ENCODE measurements at places on chromosomes 4 and X.

DNA sequence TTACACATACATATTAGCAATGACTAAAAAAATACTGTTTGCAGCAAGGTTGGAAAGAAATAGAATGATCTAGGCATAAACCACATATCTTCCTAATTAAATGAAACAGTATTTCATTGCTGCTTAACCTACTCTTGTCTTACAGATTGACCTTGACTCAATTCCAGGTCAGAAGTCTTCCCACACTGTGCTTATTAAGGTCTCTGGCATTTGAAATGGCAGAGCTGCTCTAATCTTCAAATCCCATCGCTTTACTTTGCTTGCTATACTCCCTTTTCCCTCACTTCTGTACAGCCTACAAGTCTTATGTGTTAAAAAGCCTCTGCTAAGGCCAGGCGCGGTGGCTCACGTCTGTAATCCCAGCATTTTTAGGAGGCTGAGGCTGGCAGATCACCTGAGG lies 424.5 kb downstream of the RPA4 start:
- no peak for DNase-seq

GRCh38 chr4:99885687-99886086 lies 8.5 kb downstream of the LAMTOR3 start:
- DNase-seq, result no peak

DNA sequence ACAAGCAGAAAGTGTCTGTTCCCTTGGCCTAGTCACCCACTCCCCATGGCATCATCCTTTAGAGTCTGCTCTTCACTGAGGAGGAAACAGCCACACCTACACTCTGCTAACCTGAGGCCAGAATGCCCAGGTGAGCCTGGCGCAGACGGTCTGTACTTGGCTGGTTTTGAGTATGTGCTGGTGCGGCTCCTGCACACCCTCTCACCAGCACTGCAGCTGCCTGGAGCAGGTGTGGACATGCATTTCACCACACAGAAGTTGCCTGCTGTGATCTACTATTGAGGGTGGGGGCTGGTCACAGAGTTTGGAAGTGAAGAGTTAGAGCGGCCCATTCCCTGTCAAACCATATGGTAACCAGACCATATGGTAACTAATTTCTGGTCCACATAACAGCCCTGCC lies 39.5 kb downstream of the KANTR start:
- no peak for DNase-seq

GRCh38 chrX:57596109-57596508 lies 4.3 kb downstream of the ZXDB start:
- no peak for DNase-seq

- no peak for DNase-seq
Observed at GRCh38 chr4:107210450-107211239, 174.5 kb upstream of the DKK2 start.

GRCh38 chr4:47313384-47313783 lies 150.1 kb downstream of the COMMD8 start:
- no peak for DNase-seq

DNA sequence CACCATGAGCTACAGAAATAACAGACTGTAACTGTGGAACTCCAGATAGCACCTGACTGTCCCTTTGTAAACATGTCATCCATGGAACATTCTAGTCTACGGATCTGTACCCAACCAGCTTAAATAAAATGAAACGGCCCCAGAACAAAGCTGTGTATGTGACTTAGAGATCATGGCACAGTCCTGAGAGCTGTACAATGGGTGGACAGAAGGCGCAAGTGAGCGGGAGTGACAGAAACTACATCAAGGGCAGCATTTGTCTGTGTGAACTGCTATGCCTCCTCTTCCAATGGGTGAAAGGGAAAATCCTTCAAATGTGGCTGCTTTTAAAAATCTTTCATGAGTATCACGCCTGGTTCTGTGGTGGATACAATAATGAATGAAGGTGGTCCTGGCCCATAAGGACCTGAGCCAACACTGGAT lies 72.5 kb downstream of the FAT1 start:
- DNase-seq, result no peak

GRCh38 chrX:132900633-132901293 lies 57.7 kb downstream of the HS6ST2 start:
- DNase-seq, result no peak

DNA sequence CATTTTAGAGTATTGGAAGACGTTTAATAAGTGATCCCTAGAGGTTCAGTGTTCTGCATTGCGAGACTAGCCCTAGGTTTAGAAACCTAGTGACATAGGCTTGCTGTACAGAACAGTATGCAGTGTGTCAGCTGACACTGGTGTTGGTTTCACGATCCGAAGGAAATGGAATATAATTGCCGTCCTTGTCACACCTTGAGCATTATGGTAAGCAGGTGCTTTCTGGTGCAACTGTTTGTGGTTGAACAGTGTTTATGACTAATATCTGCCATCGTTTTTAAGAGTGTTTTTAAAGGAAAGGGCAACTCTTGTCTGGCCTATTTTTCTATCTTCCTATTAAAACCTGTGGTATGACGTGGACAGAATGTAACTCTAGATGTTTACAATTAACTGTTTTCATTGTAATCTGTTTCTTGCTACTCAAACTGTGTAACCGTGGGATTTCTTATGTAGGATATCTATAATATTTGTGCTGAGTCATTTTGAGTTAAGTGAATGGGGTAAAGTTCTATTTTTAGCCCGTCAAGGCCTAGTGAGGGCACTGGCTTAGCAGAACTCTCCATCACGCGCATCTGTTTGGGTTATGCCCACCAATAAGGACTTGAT lies 53.8 kb upstream of the TBC1D14 start:
- DNase-seq, result no peak

DNA sequence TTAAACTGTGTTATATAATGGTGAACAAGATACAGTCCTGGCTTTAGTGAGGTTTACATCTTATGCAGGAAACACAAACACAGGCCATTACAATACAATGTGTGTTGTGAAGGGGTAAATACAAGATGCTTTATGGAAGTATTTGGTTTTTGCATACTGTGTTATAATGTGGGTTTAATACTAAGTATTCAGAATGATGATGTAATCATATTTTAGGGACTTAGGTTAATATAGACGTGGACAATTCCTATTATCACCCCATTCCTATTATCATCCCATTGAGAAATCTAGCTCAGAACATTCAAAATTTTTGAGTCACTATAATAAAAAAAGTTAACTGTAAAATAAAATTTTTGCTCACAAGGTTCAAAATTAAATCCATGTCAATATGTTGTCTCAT lies 24.1 kb downstream of the MMAA start:
- no peak for DNase-seq

GRCh38 chr4:168712316-168712890 lies 215.6 kb downstream of the PALLD start:
- no peak for DNase-seq

Measured in mesothelial cell of epicardium (in vitro differentiated cells).